Thyroid gland (tissue), 4 donors: ENCODE measurements at places on chromosomes 4 and X. TPM values are rescaled to one million over a fixed set of nuclear protein-coding genes. Genes with fewer than 3 reads are reported as not detected.

Gene GUCY1A1
- total RNA-seq, result 19.1 TPM

DNA sequence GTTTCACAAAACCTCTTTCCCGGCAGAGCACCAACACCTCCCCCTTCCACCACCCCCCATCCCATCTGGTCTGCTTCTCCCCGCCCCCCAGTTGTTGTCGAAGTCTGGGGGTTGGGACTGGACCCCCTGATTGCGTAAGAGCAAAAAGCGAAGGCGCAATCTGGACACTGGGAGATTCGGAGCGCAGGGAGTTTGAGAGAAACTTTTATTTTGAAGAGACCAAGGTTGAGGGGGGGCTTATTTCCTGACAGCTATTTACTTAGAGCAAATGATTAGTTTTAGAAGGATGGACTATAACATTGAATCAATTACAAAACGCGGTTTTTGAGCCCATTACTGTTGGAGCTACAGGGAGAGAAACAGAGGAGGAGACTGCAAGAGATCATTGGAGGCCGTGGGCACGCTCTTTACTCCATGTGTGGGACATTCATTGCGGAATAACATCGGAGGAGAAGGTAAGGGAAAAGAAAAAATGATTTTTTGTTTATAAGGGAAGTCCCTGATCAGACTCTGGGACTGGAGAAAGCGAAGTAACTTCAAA, at the start of gene PDGFRA:
TSS of gene PDGFRA (plus strand) at position 333 of the 541 bp plus-strand sequence. CDS start 29,476 bp downstream, outside the sequence.
- DNase-seq, result no peak

Gene GC
- not detected for total RNA-seq

GRCh38 chr4:113446019-113446418, 315.5 kb downstream of the CAMK2D start:
- no peak for DNase-seq

GRCh38 chr4:16416601-16417000, 190.3 kb upstream of the TAPT1 start:
- DNase-seq, result no peak

Gene ZIC3
- not detected for total RNA-seq

DNA sequence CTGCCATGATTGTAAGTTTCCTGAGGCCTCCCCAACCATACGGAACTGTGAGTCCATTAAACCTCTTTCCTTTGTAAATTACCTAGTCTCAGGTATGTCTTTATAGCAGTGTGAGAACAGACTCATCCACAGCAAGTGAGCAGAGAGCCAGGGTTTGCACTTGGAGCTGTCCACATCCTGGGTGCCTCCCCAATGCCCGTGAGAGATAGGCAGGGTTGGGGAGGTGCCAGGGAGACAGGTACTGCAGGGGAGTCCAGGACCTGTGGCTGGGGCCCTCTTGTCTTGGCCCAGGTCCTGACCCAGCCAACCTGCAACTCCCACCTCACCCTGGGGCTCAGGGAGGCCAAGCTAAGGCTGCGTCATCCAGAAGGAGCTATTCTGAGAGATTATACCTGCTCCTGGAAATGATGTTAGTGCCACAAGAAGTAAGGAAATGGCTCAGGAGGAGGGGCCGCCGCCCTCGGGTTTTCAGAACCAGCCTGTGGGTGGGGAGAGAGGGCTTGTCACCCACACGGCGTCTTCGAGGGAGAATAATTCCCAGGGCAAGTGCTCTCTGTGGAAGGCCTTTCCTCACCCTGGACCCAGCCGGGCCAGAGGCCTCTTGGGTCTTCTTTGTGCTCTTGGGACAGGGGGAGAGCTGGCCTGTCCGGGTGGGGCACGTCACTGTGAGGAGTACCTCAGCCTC, 66.5 kb downstream of the ADRA2C start:
- DNase-seq, result no peak

DNA sequence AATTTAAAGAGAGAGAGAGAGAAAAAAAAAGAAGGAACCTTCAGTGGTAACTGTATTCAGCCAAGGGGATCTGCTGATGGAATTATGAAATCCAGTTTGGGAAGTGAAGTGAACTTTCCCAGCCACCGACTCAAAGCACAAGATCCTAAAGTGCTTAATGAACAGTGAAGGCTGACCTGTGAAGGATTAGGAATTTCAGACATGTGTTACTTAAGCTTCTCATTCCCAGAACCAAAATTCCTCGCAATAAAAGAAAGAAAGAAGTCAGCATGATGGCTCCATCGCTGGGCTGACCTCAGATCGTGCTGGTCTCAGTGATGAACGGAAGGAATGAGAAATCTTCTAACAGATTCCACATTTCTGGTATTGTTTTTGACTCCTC, 135.2 kb downstream of the ARSF start:
- no peak for DNase-seq

DNA sequence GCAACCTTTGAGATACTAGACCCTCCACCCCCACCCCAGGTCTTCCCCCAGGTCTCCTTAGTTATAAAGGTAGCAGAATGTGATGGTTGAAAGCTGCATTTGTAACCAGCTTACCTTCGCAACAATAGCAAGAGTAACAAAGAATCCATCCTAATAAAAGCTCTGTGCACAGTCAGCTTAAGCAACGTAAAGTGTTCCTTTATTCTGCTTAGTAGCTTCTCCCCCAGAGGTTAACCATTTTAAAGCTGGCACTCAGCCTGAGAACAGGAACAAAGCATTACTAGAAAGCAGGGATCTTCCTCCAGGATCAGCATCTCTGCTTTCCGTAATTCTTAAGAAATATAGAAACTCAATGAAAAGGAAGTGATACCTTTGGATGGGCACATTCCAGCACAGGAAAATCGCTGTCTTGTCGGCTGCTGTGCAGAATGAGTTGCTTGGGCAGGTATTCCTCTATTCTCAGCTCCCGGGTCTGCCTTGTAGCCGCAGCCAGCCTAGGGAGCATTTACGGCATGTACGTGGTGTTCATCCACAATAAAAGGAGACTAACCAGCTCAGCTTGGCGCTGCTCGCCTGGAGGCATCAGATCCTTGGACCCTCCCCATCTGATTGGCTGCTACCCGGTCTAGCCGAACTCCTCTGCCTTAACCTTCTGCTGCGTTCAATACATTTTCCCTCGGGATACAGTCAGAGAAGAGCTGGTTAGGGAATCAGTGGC, 113.0 kb upstream of the TLR3 start:
- DNase-seq, result no peak

Gene ARHGEF38
- total RNA-seq, result 6.1 TPM

Gene PDGFC
- 31.0 TPM for total RNA-seq

DNA sequence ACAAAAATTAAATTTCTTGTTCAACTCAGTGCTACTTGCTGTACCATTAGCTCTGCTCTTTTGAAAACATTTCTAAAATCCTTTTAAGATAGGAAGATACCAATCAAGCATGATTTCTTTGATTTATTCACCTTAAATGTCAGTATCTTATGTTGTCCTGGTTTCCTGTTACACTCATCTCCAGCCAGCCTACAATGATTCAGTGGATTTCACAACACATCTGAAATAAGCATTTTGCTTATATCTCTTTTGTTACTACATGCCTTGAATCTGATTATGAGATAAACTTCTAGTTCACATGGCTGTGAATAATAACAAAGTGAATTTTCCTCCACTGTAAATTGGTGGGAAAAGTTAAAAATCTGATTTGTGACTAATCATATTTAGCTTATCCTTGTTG, 112.5 kb upstream of the BMP3 start:
- DNase-seq, result no peak

DNA sequence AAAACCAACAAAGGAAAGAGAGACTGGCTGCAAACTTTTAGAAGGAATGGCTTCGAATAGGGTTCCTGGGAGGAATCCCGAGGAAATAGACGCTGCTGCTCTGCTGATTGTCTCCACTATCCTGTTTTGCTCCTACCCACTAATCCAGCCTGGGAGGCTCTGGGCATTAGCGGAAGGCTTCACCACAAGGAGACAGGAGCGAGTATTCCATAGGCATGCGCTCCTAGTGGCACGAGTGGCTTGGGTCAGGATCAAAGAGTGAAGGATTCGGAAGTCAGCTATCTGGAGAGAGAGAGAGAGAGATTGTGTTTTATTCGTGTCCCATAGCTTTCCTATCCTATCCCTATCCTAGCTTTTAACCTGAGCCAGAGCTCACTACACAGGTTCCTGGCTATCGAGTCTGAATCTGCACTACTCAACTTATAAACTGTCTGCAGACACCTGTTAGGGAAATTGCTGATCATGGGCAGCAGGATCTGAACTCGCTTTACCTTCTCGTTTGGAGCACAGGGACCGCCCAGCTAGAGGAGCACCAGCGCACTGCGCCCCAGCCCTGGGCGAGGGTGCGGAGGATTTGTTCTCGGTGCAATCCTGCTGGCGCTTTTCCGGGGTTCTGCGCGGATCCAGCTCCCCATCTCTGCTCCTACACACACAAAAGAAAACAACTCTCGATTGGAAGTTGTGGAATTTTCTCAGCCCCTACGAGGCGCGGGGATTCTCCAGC, 740 bp upstream of the NPY2R start:
- DNase-seq, result no peak

DNA sequence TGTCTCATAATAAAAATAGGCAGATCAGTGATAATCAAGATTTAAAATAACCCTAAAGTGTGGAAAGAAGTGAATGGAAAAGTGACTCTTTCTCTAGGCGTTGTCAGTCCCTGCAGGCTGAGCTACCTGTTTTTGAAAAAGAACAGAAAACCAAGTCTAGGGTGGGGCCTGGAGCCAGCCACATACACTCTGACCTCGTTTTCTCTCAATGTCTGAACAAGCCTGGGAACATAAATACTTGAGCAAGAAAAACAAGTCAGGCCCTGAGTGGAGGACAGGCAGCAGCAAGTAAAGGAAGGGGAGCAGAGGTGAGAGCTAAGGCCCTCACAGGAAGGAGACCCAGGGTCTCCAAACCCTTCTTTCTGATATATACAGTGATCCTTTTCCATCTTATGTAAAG, 91.7 kb upstream of the HPF1 start:
- peak; percentile 60 for DNase-seq

GRCh38 chr4:152398060-152398459, 137.8 kb downstream of the FBXW7 start:
- no peak for DNase-seq

DNA sequence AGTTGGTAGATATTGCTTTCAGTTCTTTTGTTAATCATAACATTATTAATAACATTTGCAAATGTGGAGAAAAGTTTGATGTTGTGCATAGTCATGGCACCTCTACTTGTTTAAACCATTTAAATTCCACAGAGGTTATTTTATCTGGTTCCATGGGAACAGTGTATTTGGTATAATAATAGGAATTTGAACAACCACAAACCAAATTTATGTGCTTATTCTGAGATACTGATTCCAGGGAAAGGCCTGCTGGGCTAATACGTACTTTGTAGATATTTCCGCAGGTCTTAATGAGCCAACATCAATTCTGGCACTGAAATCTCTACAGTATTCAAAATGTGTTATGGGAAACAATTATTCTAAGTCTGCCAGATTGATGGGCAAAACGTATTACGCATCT, 319.0 kb downstream of the DKK2 start:
- no peak for DNase-seq

DNA sequence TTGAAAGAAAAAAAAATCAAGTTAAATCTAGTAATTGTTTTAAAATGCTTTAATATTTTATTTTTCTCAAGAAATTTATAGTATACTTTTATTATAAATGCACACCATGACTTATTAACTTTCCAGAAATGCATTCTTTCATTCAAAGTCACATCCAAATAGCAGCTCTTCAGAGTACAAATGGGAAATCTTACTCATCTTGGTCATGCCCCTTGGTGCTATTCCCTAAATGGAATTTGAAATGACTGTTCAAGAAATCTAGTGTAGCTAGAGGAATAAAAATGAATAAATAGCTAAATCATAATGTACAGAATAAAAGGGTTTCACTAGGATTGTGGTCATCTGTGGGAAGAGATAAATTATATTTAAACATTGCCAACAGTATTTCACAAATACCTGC, 1139.7 kb downstream of the PCDH18 start:
- DNase-seq, result no peak

- no peak for DNase-seq
Measured at GRCh38 chr4:164483711-164484110, 270.2 kb upstream of the SMIM31 start.

GRCh38 chr4:143127621-143128020, 57.1 kb upstream of the USP38 start:
- no peak for DNase-seq

- DNase-seq, result no peak
Measured at GRCh38 chr4:40225497-40225896, 28.7 kb downstream of the RHOH start.

- no peak for DNase-seq
Measured at GRCh38 chr4:3283483-3283882, 9.3 kb upstream of the RGS12 start.

Gene RBMXL3
- not detected for total RNA-seq

GRCh38 chrX:19846995-19847790, 40.2 kb downstream of the SH3KBP1 start:
- peak; percentile 21 for DNase-seq

GRCh38 chrX:152898442-152898841, 575 bp downstream of the ZNF185 start:
- DNase-seq, result no peak

GRCh38 chr4:87516683-87517082, 12.5 kb downstream of the SPARCL1 start:
- DNase-seq, result no peak

- DNase-seq, result no peak
Measured at GRCh38 chrX:73812256-73812655, 249.3 kb downstream of the CHIC1 start.

DNA sequence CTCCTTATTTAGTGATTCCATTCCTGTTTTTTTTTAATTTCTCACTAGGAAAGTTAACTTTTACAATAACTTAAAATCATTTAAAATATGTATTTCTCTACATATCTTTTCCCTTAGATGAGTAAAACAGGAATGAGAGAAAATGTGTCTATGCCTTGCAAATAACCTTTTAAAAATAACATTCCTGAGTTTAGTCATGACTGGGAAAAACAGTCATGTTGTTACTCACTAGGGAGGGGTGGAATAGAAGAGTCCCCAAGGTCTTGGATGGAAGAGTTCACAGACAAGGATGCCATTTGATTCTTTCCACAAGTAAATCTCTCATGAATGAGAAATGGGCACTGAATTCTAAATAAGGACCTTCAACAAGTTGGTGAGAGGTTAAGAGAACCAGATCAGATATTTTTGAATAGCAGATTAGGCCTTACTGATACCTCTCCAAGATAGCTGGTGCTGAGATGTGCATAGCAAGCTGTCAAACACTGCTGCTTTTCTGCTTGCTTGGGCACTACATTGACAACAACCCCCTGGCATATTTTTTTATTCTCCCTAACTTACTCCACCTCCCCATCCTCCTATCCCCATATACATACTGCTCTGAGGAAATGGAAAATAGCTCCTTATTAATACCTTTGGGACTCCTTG, 25.1 kb downstream of the UGDH start:
- no peak for DNase-seq

- no peak for DNase-seq
Measured at GRCh38 chr4:131551306-131551705, 1597.8 kb upstream of the PCDH10 start.

DNA sequence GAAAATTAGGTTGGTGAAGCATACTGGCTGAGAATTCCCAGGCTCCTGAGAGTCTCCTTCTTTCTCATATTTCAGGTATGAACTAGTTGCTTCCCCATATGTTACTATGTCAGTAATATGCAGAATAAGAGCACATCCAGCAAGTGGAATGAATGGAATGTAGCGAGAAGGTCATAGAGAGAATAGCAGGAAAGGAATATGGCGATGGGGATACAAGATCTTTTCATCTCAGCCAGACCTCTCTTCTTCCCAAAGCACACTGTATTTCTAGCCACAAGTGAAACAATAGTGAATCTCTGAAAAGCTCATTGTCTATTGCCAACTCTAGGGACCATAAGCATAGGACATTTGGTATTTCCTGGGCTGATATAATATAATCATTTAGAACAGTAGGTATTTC, 54.6 kb upstream of the MMAA start:
- DNase-seq, result no peak
